T-cell (primary cell): ENCODE measurements at places on chromosomes 12 and 14. TPM values are rescaled to one million over a fixed set of nuclear protein-coding genes. Genes with fewer than 3 reads are reported as not detected.

The PTPRR gene
- not detected for total RNA-seq

The DDX47 gene
- total RNA-seq: 60.4 TPM

- H3K27me3 ChIP-seq: no peaks in the 10 kb centered on the region
- no peak overlapping the region for H3K4me3 ChIP-seq
- peaks cover 12% of the 10 kb centered on the region for H3K4me1 ChIP-seq
- DNase-seq: no peak
Observed at GRCh38 chr14:80586131-80586530, 355.4 kb downstream of the CEP128 start.

The DNAI7 gene
- total RNA-seq: not detected

The FAM222A gene
- 0.95 TPM for total RNA-seq

DNA sequence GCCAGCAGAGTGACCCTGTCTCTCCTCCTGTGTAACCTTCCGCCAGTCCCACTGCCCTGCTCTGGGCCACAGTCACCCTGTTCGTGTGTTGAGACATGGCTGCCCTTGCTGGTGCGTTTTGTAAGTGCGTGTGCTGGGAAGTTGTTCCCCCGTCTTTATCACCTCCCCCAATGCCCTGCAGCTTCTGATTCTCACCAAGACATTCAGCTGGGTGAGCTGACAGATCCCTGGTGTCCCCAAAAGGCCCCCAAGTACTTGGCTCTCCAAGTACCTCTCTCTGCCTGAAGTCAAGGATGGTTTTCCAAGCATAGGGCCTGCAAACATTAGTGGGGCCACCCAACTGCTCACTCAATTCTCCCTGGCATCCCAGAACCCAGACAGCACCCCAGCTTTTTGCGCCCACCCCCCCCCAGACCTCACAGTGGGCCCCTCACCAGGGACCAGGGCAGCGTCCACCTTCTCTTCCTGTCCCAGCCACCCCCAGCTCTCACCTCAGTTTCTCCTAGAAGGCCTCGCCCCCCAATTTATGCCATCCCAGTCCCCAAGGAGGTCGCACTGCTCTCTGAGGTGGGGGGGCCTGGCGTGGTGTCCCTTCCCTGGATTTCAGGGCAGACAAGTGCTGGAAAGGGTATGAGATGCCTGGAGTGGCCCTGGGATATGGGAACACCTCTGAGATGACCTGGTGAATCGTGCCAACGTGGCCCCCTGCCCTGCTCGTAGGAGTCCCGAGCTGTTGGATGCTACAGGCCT, 51.8 kb upstream of the EML1 start:
- no peak for DNase-seq
- H3K36me3 ChIP-seq: no peaks in the 10 kb centered on the region
- peaks cover 2% of the 10 kb centered on the region for H3K27me3 ChIP-seq
- H3K4me1 ChIP-seq: no peaks in the 10 kb centered on the region

DNA sequence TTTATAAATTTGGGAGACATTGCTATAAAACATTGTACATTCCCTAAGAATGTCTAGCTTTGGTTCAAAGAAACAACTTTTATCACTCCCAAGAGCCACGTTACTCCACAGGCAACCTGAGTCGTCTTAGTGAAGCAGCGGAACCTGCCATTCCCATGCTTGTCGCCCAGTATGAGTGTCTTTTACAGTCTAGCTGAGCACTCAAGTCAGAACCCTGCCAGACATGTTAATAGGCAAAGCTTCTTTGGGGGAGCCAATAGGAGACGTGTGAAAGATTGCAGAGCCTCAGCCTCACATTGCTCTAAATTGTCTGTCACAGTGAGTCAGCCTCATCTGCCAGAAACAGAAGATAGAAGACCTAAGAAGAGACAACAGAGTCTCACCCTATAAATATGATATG, 541.6 kb upstream of the FLRT2 start:
- DNase-seq: no peak
- H3K27ac ChIP-seq: no peak overlapping the region
- no peak overlapping the region for H3K4me3 ChIP-seq
- H3K36me3 ChIP-seq: no peaks in the 10 kb centered on the region
- H3K27me3 ChIP-seq: no peaks in the 10 kb centered on the region

DNA sequence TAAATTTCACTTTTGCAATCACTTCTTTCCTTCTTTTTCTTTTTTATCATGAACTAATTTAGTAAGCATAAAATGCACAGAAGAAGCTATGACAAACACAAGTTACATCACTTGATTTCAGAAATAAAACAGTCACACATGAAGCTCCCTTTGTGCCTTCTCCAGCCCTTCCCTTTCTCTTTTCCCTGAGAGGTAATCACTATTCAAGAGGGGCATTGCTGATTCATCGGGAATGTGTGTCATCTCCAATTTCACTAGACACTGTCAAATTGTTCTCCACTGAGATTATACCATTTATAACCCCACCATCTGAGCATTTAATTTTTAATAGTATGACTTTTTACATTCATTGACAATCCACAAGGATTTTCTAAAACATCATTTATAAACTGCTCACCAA, 91.6 kb upstream of the PTPRQ start:
- no peaks in the 10 kb centered on the region for H3K4me1 ChIP-seq
- DNase-seq: no peak
- H3K27me3 ChIP-seq: no peaks in the 10 kb centered on the region
- H3K4me3 ChIP-seq: no peak overlapping the region

The CCER1 gene
- total RNA-seq: not detected

The TAS2R50 gene
- 0.61 TPM for total RNA-seq

The WNT1 gene
- 0.70 TPM for total RNA-seq

DNA sequence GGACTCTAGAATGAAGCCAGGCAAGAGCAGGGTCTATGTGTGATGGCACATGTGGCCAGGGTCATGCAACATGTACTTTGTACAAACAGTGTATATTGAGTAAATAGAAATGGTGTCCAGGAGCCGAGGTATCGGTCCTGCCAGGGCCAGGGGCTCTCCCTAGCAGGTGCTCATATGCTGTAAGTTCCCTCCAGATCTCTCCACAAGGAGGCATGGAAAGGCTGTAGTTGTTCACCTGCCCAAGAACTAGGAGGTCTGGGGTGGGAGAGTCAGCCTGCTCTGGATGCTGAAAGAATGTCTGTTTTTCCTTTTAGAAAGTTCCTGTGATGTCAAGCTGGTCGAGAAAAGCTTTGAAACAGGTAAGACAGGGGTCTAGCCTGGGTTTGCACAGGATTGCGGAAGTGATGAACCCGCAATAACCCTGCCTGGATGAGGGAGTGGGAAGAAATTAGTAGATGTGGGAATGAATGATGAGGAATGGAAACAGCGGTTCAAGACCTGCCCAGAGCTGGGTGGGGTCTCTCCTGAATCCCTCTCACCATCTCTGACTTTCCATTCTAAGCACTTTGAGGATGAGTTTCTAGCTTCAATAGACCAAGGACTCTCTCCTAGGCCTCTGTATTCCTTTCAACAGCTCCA, 39.6 kb downstream of the DAD1 start:
- peaks cover 13% of the 10 kb centered on the region for H3K36me3 ChIP-seq
- H3K27ac ChIP-seq: peak overlapping the region; percentile 99
- no peaks in the 10 kb centered on the region for H3K27me3 ChIP-seq
- no peak for DNase-seq
- H3K4me1 ChIP-seq: peaks cover 98% of the 10 kb centered on the region

GRCh38 chr12:124463341-124463921, 104.0 kb downstream of the NCOR2 start:
- peaks cover 19% of the 10 kb centered on the region for H3K36me3 ChIP-seq
- no peak overlapping the region for H3K27ac ChIP-seq
- H3K4me1 ChIP-seq: peaks cover 10% of the 10 kb centered on the region
- DNase-seq: no peak
- no peaks in the 10 kb centered on the region for H3K27me3 ChIP-seq

DNA sequence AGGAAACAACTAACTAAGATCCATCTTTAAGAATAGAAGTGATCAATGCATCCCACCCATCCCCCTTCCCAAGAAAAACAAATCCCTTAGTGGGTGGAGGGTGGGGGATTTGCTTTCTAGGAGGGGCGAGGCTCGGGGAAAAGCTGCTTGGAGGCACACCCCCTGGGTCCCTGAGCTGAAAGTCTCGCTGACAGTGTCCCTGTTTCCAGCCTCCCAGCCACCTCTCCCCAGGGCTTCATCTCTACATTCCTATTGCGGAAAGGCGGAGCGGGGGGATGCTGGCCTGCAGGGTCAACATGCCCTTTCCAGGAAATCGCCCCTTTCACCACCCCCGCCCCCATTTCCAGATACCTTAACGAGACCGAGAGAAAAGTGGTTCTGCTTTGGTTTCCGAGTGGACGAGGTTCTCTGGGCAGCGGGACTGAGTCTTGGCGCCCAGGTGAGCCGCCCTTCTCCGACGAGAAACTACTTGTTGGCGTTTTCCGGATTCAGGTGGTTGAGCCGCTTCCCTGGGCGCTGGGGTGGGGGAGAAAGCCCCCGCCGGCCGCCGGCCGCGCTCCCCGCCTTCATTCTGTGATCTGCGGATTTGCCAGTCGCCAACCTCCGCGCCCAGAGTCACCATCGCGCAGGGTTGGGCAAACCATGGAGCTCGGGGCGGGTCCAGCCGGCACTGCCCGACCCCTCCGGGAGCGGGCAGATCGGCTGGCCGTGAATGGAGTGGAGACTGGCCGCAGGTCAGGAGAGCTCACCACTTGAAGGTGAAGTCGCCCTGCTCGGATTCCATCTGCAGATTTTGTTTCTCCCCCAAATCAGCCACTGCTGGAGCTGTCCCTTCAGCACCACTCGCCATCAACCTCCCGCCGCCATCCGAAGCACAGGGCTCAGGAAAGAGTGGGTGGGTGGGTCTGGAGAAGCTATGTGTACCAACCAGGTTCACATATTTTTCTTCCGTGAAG, 505 bp downstream of the KCNC2 start:
- no peak overlapping the region for H3K4me3 ChIP-seq
- H3K27me3 ChIP-seq: peaks cover 7% of the 10 kb centered on the region
- H3K36me3 ChIP-seq: no peaks in the 10 kb centered on the region
- peak; percentile 12 for DNase-seq

DNA sequence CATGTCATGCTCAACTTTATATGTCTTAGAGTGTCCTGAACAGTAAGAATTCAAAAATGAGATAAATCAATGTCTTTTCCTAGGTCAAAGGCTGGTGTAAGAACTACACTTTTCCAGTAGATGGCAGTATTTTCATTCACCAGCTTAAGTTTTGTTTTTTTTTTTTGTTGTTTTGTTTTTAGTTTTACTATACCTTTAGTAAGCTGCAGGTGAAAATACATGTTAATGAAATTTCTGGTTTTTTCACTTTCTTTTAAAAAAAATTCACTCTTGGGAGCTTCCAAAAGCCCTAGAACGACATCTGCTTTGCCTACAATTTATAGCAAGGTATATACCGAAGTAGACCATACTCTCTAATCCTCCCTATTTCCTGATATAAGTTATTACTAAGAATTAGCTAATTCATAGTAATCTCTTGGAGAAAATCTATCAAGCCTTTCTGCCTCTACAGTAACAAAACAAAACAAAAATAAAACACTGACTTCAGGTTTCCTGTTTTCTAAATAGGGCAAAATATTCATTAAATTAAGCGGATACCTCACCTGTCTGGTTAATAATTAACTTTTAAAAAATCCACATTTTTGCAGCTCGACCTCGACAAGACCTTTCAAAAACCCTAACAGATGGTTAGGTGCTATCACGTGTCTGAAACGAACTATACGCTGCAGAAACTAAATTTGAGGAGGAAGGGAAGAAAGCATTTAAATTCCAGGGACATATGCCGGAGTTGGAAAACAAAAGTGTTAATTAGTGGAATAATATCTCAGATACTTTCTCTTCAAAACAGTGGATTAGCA, 2.7 kb upstream of the SAMD4A start:
- no peak for DNase-seq
- peaks cover 33% of the 10 kb centered on the region for H3K4me1 ChIP-seq
- peaks cover 6% of the 10 kb centered on the region for H3K27me3 ChIP-seq
- H3K36me3 ChIP-seq: no peaks in the 10 kb centered on the region
- H3K27ac ChIP-seq: peak overlapping the region; percentile 71
- peak overlapping the region; percentile 63 for H3K4me3 ChIP-seq

DNA sequence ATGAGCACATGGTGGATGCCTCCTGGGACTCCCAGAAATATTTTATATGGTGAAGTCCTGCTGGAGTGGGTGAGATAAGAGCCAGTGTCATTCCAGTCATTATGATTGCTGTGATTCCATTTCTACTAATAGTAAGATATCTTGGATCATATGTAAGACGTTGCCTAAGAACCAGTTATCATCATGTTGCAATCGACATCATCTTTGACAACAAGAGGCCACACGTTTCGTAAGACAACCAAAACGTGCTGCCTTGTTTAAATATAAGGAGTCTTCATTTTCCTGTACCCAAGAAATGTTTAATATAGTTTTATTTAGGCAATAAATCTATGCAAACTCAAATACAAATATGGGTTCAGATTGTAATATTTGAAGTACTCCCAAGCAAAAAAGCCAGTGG, 58.4 kb downstream of the SPTSSA start:
- H3K27me3 ChIP-seq: no peaks in the 10 kb centered on the region
- no peak for DNase-seq
- no peak overlapping the region for H3K4me3 ChIP-seq
- no peaks in the 10 kb centered on the region for H3K36me3 ChIP-seq
